Activated naive CD4-positive, alpha-beta T cell treated with anti-CD3 and anti-CD28 coated beads, Interleukin-2, amount 10 ng/mL, durations not matched to agents 5 hours and 36 hours (primary cell): ENCODE measurements at places on chromosomes 2 and 18. TPM values are rescaled to one million over a fixed set of nuclear protein-coding genes. Genes with fewer than 3 reads are reported as not detected.

The AQP4 gene
- not detected for total RNA-seq

The PRSS56 gene
- total RNA-seq, result not detected

The LDAH gene
- total RNA-seq, result 25.3 TPM

The BZW1 gene
- total RNA-seq, result 214 TPM

The PASK gene
- 58.5 TPM for total RNA-seq

The IER3IP1 gene
- 10.0 TPM for total RNA-seq

The IKZF2 gene
- total RNA-seq, result 2.1 TPM
